ENCODE measurements at places on chromosomes 12 and 14. TPM values are rescaled to one million over a fixed set of nuclear protein-coding genes. Genes with fewer than 3 reads are reported as not detected.

GRCh38 chr14:29462772-29463171, 464.9 kb downstream of the PRKD1 start:
- DNase-seq, result no peak

DNA sequence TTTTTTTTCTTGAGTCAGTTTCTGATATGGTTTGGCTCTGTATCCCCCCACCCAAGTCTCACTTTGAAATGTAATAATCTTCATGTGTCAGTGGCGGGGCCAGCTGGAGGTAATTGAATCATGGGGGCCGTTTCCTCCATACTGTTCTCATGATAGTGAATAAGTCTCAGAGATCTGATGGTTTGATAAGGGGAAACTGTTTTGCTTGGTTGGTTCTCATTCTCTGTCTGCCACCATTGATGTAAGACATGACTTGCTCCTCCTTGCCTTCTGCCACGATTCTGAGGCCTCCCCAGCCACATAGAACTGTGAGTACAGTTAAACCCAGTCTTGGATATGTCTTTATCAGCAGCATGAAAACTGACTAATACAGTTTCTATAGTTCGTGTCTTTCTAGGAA, 42.9 kb downstream of the WNK1 start:
- DNase-seq, result no peak

- DNase-seq, result peak; percentile 79
Measured at GRCh38 chr12:121227294-121227693, 17.4 kb downstream of the P2RX4 start.

DNA sequence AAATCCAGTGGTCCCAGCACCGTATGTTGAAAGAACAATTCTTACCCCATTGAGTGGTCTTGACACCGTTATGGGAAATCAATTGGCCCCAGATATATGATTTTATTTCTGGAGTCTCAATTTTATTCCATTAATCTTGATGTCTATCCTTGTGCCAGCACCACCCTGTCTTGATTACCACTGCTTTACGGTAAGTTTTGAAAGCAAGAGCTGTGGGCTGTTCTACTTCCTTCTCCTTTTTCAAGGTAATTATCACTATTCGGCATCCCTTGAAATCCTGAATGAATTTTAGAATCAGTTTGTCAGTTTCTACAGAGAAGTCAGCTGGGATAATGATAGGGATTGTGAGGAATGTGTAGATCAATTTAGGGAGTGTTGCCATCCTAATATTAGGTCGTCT, 160.8 kb upstream of the SFSWAP start:
- no peak for DNase-seq

- no peak for DNase-seq
Measured at GRCh38 chr14:53409289-53409688, 256.2 kb upstream of the DDHD1 start.

DNA sequence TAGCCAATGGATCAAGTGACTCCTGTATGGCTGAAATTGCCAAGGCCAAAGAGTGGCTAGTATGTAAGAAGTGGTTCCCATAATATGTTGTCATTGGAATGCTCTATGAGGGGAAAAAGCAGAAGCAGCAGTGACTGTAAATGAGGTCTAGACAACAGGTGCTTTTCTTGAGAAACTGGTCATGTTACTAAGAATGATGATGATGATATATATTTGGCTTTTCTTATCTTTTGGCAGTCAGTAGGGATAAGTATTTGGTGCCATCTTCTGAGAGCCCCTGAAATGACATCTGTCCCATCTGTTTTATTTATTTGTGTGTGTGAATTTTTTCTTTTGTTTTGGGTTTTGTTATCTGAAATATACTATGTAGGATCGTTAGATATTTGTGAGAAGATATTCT, 141.7 kb downstream of the SYT1 start:
- DNase-seq, result no peak

DNA sequence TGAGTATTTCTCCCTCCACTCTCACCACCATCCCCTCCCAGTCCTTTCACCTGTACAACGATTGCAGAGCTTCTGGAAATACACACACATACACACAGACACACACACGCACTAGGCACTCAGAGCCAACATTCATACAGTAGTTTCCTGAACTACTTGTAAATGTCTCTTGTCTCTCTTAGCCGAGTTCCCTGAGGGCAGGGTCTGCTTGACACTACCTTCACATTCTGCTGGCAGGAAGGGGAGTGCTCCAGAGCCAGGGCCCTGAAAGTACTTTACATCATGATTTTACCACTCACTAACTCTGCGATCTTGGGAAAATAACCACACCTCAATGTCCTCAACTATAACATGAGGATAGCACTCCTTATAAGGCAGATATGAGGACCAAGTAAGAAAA, 82.7 kb downstream of the GAS2L3 start:
- DNase-seq, result no peak

DNA sequence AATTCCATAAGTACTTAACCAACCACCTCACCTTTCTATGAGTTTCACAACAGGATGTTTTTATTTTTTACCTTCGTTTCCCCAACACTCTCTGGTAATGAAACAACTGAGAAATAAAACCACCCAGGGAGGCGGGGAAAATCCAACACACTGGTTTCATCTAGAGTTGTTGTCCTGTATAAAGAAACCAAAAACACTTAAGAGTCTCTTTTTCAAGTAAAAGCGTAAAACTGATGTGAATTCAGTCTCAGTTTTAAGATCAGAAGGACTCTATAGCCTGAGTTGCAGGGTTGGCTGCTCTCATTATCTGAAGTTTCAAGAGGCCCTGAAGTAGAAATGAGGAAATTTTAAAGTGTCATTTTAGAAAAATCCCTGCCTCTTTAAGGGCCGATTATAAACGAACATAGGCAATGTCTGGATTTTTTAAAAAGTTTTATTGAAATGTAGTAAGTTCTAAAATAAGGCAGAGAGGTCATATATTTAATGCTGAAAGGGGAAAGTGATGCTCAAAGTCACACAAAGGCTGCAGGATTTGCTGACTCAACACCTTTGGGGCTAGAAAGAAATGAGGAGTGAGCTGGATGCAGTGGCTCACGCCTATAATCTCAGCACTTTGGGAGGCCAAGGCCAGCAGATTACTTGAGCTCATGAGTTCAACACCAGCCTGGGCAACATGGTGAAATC, 27.2 kb downstream of the HIGD1C start:
- DNase-seq, result no peak

DNA sequence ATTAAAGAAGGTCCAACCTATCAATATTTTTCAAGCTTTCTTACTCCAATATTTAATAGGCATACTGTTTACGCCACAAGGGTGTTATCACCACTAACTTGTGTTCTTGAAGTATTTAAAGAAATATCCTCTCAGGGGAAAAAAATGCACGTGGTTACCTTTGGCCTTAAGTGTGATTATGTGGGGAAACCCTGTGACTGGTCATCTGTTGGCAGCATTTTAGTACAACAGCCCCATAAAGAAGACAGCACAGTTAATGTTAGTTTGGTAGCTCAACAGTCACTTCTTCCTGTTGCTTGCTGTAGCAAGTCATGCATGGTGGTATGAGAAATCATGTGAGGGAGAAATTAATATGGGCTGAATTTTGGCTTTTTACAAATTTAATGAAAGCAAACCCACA, 1021.5 kb upstream of the TMEM132C start:
- DNase-seq, result peak; percentile 9

DNA sequence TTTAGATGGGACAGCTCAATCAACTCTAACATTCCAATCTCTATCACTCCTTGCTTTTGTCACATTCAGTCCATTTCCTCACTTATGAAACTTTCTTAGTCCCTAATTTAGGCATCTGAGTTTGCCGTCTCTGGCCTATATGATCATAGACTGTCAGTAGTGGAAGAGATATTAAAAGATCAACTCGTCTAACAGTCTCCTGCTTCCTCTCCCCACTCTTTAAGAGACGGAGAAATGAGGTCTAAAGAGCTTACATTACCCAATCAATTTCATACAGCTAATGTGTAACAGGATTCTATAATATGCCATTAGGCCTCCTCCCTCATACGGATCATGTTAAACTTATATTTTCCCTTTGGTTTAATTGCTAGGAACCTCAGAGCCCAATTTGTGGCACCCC, 6.5 kb upstream of the ATP23 start:
- DNase-seq, result no peak

- DNase-seq, result no peak
Measured at GRCh38 chr12:40692765-40693206, 547 bp downstream of the CNTN1 start.

DNA sequence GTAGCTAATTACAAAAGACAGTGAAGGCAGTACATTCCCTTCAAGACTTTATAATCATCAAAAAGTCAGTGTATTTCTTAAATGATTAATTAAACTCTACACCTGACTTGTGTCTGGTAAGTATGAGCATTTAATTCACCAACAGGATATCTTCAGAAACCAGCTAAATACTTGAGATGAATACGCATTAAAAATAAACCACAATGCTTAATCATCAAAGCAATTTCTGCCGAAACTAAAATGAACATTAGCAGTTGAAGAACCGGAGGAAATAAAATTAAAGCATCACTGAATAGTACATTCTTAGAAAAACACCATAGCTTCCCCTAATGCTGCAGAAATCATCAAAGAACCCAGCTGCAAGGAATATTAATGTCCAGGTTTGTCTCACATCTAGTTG, 32.7 kb downstream of the SLC25A21 start:
- no peak for DNase-seq

- no peak for DNase-seq
Measured at GRCh38 chr12:116710370-116711150, 27.3 kb downstream of the SPRING1 start.

DNA sequence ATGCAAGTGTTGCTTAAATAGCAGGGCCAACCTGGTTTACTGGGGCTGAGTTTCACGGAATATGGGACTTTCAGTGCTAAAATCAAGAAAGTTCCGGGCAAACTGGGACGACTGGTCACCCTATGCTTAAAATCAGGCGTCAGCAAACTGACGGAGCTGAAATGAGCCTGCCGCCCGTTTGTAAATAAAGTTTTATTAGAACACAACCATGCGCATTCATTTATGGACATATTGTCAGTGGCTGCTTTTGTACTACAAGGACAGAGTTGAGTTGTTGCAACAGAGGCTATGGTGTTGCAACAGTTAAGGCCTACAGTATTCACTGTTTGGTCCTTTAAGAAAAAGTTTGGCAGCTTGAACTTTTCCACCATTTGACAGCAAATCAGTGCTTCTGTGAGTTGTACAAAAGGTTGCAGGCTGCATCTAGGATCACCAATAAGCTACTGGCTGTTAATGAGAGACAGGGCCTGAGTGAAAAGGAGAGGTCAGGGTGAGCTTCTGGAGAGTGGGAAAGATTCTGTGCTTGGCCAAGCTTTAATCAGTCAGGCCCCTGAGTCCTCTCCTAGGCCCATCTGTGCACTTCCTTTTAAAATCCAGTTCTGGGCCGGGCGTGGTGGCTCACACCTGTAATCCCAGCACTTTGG, 13.3 kb downstream of the SELPLG start:
- no peak for DNase-seq

DNA sequence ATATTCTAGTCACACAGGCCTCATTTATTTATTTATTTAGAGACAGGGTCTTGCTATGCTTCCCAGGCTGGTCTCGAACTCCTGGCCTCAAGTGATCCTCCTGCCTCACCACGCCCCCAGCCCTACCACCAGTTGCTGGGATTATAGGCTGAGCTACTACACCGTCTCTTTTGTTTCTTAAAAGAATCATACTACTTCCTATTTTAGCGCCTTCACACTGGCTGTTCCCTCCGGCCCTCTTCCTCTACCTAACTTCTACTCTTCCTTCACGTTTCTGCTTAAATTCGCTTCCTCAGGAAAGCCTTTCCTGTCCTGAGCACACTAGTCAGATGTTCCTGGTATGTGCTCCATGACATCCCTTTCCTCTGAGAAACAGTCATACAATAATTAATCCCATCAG, 6.4 kb upstream of the MRPL42 start:
- no peak for DNase-seq

- no peak for DNase-seq
Measured at GRCh38 chr14:104642540-104642868, 37.9 kb upstream of the TMEM179 start.

DNA sequence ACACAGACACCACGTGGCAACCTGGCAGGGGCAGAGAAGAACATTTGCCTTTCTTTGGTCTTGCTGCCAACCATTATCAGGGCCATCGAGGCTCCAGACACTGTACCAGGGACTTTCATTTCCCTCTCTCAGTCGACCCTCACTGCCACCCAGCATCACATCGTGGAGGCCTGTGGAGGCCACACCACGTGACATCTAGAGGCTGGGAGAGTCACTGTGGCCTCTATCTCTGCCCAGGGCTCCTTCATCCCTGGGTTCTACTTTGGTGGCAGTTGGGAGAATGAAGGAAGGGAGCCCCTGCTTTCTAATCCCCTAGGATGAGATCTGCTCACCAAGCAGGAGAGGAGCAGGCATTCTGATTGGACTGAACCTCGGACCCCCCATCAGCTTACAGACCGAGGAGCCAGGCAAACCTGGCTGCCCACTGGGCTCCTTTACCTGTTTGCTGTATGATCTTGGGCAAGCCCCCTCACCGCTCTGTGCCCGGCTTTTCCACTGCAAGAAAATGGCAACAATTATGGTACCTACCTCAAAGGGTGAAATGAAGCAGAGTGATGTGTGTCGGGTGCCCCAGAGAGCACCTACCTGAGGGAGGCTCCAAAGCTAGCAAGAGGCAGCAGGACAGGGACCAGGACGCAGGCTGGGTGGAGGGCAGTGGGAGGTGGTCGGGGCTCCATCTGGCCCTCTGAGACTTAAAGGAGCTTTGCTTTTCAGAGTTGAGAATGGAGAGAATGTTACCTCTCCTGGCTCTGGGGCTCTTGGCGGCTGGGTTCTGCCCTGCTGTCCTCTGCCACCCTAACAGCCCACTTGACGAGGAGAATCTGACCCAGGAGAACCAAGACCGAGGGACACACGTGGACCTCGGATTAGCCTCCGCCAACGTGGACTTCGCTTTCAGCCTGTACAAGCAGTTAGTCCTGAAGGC, 1.8 kb downstream of the SERPINA3 start:
- DNase-seq, result no peak

DNA sequence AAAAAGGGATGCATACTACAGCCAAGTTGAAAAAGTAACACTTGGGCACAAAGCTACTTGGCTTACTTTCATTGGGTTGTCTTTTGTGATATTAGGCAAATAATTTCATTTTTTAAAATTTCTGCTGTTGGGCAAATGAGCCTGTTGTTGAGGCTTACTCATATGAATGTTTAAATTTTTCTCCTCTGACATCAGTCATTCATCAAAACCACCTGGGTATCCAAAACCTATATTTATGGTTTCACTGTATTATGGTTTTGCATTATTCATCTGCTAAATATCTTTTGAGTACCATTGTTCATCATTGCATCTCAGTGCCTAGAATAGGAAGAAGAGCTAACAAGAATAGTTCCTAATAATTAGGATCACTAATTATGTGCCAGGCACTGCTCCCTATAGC, 28.1 kb downstream of the DYRK2 start:
- no peak for DNase-seq

DNA sequence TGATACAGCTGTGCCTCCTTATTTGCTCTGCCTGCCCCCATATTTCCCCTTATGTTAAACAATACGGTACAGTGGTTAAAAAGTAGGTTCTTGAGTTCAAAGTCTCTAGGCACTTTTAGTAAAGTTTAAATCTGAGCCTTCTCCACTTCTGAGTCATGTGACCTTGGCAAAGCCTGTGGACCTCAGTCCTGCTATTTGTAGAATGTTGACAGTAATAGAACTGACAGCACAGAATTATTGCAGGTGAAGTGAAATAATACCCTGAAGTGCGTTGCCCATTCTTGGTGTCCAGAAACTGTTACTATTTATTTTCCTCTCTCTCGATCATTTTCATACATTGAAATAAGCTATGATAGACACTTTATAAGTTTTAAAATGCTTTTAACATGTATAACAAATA, 499.7 kb downstream of the EGLN3 start:
- DNase-seq, result no peak

The TOMM20L gene
- polyA plus RNA-seq, result not detected

The BIN2 gene
- 6.1 TPM for polyA plus RNA-seq

The KLRD1 gene
- not detected for polyA plus RNA-seq

The CBLN3 gene
- not detected for polyA plus RNA-seq

The CLEC2A gene
- polyA plus RNA-seq, result not detected

The FRS2 gene
- polyA plus RNA-seq, result 30.3 TPM

Data from small intestine (tissue), 16 donors.